ENCODE measurements at places on chromosomes 3 and 15.

DNA sequence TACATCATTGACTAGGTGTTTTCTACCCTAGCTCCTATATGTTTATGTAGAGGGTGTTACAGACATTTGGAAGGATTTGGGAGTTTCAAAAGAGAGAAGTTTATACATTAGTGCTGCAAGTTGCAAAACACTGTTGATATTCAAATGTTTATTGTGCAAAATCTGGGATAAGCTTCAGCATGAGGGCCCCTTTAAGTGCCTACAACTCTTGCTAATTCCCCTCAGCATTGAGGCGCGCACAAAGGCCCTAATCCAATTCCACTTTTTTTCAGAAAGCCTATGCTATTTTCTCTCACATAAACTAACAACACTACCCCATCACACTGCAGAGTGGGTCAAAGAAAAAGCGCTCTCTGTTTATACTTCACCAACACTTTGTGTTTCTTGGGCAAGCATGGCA is 208.0 kb downstream of the NR2F2 start:
- no peak for DNase-seq

GRCh38 chr3:43997788-43998369 is 243.8 kb upstream of the TOPAZ1 start:
- DNase-seq = no peak

GRCh38 chr3:2568156-2568555 is 469.5 kb downstream of the CNTN4 start:
- DNase-seq = no peak

DNA sequence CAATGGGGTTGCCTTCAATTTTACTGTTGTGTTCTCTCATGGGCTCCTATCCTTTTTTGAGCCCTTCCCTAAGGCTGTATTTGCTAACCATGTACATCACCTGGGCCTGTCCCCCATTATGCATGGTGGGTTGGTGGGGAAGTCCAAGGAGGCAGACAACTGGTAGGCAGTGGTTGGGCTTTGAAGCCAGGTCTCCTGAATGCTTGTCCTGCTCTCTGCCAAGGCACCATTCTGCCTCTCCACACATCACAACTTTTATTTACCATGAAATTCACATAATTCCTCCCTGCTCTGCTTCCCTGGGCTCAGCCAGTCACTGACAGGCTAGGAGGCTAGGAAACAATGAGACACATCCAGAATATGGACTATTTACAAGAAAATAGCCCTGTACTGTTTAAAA is 41.0 kb upstream of the COPB2 start:
- no peak for DNase-seq

DNA sequence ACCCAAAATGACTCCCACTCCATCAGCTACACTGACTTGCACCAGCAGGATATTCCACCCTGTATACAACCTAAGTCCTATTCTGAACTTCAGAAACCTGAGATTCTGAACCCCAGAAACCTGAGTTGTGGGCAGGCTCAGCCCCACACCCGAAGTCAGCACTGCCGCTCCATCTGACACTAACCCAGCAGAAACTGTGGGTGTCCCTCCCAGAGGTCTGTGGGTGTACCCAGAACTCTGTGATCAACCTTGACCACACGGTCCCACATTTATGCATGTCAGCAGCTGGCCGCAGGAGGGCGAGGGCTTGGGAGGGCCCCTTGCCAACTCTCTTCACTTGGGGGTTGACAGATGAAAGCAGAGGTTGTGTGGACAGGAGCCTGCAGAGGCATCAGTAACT is 9.3 kb downstream of the OXTR start:
- no peak for DNase-seq

DNA sequence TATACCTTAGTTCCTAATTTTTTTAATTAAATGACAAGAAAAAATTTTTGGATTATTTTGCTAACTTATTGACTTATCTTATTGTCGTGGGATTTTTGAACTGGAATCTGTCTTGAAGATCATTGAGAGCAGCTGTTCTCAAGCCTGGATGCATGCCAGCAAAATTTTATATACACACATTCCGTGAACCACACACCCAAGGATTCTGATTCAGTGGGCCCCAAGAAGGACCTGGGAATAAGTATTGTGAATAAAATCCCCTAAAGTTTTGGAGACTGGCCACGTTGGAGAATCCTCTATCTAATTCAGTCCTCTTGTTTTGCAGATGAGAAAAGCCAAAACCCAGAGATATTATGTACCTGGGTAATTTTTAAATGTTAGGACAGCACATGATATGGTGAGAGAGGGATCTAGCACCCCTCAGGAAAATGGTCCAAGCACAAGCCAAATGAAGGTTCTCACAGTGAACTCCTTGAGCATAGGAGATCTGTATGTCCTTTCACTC is 55.2 kb downstream of the UNC13C start:
- DNase-seq = no peak
